Activated T-helper 1 cell treated with anti-CD3 and anti-CD28 coated beads, Interleukin-2, amount 50 U/mL, for 16 hours (primary cell): ENCODE measurements at places on chromosomes 5 and 9.

DNA sequence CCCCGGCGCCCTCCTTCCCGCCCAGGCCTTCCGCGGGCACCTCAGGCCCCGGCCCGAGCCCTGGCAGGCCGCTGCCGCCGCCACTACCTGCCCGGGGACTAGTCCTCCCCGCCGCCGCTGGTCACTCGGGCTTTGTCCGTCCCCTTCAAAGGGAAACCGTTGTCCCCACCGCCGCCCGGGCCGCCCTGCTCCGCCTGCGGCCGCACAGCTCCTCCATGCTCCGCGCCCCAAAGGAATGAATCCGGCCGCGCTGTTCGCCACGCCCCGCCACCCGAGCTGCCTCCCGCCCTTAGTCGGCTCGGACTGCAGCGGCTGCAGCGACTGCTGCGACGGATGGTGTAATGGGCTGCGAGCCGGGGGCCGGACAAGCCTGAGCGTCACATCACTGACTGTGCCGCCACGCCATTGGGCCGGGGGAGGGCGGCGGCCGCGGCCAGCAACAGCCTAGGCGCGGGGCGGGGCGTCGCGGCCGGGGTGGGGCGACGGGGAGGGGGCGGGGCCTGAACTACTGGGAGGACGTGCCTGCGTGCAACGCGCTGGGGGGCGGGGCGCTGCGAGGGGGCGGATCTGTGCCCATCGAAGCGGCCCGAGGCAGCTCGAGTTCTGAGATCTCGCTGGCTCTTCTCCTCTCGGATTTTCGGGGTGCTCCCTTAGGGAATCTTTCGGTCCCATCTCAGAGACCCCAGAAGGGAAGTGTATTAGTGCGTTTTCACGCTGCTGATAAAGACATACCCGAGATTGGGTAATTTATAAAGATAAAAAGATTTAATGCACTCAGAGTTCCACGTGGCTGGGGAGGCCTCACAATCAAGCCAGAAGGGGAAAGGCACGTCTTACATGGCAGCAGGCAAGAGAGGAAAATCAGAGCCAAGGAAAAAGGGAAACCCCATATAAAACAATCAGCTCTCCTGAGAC lies at the start of gene FEM1C:
TSS of gene FEM1C (minus strand) at position 340 of the 915 bp plus-strand sequence. CDS start 1,282 bp downstream, outside the sequence.
- DNase-seq: peak; percentile 94

- no peak for DNase-seq
These were observed 8.4 kb downstream of the FRRS1L start for GRCh38 chr9:109158651-109159050.

GRCh38 chr5:158686214-158686613 lies 413.5 kb downstream of the EBF1 start:
- DNase-seq: no peak

DNA sequence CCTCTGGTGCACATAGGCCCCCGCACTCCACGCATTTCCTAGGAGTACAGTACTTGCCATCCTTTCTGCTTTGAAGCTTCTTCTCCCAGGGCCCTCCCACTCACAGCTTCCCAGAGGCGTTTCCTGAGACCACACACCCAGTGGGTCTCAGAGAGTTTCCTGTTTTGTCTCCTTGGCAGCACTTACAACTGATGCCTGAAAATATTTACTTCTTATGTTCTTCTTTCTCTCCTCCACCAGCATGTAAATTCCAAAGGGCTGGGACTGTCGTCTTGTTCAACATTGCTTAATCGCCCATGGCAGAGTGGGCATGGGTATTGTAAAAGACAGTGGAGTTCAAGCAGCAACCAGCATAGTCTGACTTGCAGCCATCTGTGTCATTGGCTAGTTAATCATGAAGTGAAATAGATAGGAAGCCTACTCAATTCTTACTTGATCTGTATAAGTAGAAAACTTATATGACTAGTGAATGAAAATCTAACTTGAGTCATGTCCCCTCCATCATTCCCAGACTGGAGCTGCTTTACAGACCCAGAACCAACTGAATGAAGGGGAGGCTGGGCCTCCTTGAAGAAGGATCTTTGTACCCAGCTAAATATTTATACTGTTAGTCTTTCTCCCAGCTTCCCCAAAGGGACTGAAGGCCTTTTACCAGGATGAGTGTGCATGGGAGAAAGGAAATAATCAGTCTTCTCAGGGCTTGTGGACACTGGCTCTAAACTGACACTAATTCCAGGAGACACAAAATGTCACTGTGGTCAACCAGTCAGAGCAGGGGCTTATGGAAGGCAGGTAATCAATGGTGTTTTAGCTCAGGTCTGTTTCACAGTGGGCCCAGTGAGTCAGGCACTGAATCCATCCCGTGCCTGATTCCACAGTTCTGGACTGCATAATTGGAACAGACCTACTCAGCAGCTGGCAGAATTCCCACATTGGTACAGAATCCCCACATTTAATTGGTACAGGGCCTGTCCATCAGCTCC lies 116.4 kb downstream of the SV2C start:
- DNase-seq: no peak

GRCh38 chr9:653856-654387 lies 187.6 kb upstream of the DMRT1 start:
- no peak for DNase-seq

DNA sequence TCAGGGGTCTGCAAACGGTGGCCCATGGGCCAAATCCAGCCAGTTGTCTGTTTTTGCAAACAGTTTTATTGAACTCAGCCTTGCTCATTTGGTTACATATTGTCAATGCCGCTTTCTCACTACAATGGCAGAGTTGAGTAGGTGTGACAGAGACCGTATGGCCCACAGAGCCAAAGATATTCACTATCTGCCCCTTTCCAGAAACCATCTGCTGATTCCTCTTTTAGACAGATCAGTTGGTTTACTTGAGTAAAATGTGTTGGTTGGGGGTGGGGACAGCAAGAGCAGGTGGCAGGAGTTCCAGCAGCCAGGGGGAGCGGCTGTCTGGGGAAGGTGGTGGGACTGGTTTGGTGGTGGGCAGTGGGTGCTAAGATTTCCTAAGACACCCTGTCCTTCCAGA lies 54.8 kb downstream of the COL27A1 start:
- DNase-seq: no peak

DNA sequence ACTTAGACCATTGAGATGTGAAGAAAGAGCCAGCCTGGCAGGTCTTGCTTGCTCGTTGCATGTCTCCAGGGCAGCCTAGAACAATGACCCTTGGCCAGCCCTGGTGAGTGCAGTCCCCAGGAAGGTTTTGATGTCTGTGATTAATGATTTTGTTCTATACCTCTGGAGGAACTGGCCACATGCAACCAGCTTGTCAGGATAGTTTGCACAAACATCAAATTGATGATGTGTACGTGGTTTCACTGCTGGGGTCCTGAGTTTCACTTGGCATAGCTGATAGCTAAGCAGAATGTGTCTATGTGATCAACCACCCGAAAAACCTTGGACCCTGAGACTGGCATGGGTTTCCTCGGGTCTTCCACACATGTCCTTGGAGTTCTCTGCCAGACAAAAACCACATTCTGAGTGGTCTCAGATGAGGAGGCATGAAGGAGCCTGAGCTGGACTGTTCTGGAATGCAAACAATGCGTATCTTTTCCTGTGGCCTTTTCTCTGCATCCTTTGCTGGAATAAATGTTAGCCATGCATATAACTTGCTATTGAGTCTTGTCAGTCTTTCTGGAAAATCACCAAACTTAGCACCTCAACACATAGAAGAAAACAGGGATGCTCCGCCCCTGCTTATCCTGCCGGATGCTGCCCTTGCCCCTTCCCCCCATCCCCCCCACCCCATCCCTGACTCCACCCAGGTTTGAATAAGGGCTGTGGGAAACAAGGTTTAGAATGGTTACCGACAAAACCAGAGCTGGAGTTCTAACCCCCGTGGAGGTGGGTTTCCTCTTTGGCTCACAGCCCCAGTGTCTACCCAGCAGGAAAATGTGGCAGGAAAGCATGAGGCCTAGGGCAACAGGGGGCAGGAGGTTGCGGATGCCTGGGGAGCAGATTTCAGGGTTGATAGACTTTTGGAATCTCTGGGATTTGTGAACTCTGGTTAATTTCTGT lies 50.1 kb upstream of the ANKRD33B start:
- DNase-seq: no peak

GRCh38 chr5:39599721-39600431 lies 175.1 kb upstream of the DAB2 start:
- DNase-seq: no peak

DNA sequence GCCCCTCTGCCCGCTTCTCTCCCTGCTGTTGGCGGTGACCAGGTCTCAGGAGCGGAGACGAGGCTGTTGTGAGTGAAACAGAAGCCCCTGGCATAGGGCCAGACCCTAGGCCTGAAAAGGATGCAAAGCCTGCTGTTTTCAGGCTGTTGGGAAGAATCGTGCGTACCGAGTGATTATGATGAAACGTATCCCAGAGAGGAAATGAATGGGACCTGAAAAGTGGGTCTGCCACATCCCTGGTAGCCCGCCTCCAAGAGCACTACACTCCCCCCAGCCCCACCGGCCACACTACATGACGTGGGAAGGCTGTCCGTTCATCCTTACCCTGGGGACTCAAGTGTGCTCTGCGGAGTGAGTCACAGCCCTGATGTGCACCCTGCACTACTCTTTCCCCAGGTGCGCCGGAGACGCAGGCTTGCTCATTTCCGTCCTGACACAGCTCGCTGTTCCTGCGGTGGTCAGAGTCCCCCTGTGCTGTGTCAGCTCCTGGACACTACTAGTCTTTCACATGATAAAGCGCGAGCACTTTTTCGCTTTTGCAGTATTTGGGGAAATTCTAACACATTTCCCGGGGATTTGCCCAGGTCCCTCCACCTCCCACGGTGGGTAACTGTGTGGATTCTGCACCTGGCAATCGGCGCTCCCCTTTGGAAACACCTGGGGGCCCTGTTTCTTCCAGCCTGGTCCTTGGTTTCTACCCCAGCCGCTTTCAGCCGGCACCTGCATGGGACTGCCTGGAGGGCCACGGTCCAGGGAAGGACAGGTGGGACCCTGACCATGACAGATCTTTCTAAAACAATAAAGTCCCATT lies 91.5 kb downstream of the ANKRD33B start:
- DNase-seq: no peak

DNA sequence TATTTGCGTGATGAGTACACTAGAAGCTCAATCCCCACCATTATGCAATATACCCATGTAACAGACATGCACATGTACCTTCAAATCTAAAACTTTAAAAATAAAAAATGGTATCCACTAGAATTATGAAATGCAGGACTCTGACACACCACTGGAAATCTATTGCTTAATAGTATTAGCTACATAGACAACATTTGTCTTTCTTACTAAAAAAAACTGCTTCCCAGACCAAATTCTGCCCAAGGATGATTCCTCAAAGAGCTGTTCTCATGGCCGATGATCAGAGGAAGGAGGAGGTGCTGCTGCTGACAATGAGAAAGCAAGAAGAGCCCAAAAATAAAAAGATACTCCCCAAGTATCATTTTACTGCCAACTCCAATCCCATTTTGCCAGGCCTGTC lies 67.2 kb downstream of the TTC39B start:
- DNase-seq: no peak

DNA sequence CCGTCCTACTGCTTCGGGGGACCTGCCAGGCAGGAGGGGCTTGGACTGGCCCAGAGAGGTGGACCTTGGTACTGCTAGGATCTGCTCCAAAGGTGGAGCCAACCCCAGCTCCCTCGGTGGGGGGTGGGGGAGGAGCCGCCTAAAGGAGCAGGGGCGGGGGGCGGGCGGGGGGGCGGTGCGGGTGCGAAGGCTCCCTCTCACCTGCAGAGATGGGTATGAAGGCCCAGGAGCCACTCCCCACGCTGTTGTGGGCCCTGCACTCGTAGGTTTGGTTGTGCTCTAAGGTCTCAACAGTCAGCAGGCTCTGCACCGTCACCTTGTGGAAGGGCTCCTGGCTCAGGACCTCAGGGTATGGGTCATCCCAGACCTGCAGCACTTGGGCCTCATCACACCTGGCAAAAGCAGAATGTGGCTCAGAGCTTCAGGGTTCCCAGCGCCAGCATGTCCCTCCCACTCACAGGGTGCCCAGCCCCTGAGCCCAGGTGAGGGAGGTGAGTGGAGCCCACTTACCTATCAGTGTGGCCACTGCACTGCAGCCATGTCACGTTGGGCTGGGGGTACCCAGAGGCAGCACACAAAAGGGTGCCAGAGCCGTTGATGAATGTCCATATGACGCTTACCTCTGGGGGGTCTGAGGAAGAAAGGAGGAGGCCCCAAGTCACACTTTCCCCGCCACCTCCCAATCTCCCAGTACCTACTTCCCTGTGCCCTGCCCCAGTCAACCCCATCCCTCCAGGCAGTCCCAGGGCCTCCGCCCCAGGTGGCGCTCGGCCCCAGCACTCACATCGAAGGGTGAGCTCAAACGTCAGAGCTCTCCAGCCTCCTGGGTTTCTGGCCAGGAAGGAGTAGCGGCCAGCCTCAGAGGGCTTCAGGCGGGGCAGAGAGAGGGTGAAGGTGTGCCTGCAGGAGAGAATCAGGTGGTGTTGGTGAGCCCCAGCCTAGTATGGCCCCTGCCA lies 16.4 kb downstream of the CSF1R start:
- no peak for DNase-seq

GRCh38 chr5:10257870-10258269 lies 7.8 kb downstream of the CCT5 start:
- DNase-seq: no peak

DNA sequence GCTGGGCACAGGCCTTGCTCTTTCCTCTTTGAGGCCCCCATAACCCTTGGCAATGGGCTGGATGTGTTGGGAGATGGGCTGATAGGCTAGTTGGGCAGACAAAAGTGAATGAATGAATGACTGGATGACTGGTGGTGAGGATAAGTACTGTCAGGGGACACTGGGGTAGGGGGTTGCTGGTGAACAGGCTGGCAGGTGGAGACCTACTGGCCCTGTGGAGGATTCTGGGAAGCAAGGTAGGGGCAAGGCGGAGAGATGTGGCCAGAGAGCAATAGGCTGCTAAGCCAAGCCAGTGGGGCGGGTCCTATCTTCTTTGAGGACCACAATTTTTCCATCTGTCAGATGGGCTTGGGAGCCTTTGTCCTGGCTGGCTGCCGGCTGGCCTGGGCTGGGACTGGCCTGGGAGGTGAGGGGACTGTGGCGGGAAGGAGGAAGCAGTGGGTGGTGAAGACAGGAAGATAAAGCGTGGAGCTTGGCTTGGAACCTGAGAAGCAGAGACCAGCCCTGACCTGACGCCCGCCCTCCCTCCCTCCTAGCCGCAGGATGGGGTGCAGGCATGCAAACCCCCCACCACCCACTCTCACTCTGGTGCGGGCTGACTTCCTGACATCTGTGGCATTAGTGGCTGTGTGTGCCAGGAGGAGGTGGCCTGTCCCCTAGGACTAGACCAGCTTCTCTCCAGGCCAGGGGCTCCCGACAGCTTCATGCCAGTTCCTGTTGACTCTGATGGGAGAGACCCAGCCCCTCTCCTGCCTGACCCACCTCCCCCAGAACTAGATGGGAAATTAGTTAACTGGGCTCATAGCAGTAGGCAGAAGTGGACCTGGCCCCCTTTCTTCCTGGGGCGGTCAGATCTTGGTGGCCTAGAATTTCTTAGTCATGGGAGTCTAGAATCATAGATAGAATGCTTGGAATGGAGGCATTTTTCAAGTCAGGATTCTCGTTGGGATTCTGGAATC lies 9.5 kb downstream of the CXXC5 start:
- no peak for DNase-seq
